AG08395 (cell line): ENCODE measurements at places on chromosomes 6 and 20.

GRCh38 chr6:27863962-27864905 lies 48.0 kb downstream of the OR2B2 start:
- DNase-seq: peak; percentile 14

DNA sequence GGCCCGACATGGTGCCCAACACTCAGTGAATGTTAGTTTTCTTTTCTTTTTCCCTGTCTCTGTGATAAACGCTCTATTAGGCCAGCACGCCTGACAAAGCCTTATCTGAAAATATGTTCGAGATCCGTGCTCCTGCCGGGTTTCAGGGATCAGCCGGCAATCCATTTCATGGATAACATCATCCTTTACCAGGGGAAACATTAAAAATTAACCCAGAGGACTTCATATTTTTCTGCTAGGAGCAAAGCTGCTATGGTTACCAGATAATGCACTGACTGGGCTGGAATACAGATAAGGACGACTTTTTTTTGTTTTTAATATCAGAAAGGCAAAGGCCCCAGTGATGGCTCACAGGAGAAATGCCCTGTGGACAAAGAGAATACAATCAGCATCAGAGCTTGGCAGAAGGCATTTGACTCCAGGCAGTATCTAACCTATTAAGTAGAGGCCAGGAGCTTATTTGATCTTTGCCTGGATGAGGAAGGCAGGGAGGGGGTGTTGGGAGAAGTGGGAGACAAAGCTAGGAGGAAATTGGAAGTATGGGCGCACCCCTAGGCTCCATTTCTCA lies 482.0 kb upstream of the CHD6 start:
- no peak for DNase-seq

DNA sequence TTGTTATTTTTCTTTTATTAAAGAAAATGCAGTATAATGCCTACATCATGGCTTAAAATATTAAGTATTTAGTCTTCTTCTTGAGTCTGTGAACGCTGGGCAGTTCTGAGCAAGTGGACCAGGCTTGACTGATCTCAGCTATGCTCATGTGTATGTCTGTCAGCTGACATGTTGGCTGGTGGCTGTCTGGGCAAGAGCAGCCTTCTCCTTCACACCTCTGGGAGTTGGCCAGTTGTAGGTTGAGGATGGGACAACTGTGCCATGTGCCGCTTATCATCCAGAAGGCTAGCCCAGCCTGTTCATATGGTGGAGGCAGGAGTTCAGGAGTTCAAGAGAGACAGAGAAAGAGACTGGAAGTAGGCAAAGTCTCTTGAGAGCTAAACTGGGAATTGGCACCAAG lies 175.9 kb downstream of the PLCB4 start:
- DNase-seq: no peak

GRCh38 chr6:16773362-16773761 lies 12.1 kb upstream of the ATXN1 start:
- DNase-seq: no peak

GRCh38 chr6:129055796-129056195 lies 172.9 kb downstream of the LAMA2 start:
- DNase-seq: no peak

- DNase-seq: no peak
These were observed 31.0 kb downstream of the CYB5R4 start for GRCh38 chr6:83890520-83890919.

GRCh38 chr6:27809067-27809938 lies 102.9 kb downstream of the OR2B2 start:
- DNase-seq: no peak

GRCh38 chr6:25921525-25922203 lies 8.8 kb downstream of the SLC17A2 start:
- DNase-seq: no peak
